ENCODE measurements at places on chromosomes 3 and 15.

- DNase-seq = peak; percentile 34
These were observed 1.2 kb upstream of the RYK start for GRCh38 chr3:134251731-134252391.

- no peak for DNase-seq
These were observed 7.3 kb upstream of the CCDC13 start for GRCh38 chr3:42780398-42780797.

GRCh38 chr15:73870700-73871408 is 2.5 kb upstream of the TBC1D21 start:
- no peak for DNase-seq

DNA sequence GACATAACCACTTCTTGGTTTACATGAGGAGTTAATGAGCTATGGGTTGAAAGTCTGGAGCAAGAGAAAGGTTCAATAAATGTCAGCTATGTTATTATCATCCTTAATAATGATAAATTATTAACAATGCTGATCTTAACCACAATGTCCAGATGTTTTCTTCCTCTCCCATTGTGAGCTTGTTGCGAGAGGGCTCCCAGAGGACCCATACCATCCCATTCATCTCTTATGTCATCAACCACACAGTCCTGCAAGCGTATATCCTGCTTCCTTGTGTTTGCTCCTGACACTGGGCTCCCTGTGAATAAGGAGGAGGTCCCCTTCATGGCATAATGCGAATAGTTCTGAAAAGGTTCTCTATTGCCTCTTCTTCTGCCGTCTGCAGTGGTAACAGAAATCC is 266.8 kb downstream of the TLE3 start:
- DNase-seq = no peak
